ENCODE measurements at places on chromosomes 2 and 18. TPM values are rescaled to one million over a fixed set of nuclear protein-coding genes. Genes with fewer than 3 reads are reported as not detected.

Gene RAB6C
- not detected for total RNA-seq

Gene GALNT5
- 2.8 TPM for total RNA-seq

Gene SPP2
- total RNA-seq: not detected

Gene CAVIN2
- 10.3 TPM for total RNA-seq

Gene RTP5
- not detected for total RNA-seq

Gene ELOA2
- not detected for total RNA-seq

Gene TTR
- 0.22 TPM for total RNA-seq

Gene ZNF396
- total RNA-seq: 0.69 TPM

Data from A549 treated with CpdA at 1 μM for 4 hours (cell line).